ENCODE measurements at places on chromosomes 7 and 10.

GRCh38 chr7:101519324-101520023 lies 109.6 kb downstream of the MYL10 start:
- no peak for DNase-seq

DNA sequence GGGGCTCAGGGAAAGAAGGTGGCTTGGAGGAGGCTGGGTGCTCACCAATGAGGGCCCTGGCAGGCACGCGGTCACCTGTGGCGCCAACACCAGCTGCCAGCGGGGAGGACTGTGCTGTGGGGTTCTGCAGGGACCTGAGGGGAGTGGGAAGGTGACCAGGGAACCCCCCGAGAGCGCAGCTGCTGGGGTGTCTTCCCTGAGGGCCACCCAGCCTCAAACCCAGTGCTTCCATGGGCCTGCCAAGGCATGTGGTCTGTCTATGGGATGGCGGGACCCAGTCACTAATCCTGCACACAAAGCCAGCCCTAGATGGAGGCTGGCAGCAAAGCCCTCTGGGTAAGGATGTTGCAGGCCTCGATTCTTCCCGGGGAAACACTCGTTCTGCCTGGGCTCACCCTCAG lies 117.1 kb downstream of the EBF3 start:
- DNase-seq, result no peak

DNA sequence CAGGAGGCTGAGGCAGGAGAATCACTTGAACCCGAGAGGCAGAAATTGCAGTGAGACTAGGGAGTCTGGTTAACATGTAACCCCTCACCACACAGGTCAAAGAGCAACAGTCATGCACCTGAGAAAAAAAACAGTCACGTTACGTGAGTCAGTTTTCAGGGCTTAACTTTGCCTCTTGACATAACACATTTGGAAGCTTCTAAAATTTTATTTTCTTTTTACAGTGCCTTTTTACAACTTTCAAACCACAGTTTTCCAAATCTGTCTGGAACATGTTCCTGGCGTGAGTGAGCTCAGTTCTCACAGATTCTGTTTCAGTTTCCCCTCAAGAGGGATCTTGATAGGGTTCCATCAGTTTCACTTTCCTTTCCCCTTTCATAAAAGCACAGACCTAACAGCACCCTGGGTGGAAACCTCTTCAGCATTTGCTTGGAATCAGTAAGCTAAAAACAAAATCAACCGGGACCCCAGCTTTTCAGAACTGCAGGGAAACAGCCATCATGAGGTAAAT lies 4.4 kb downstream of the IFIT3 start:
- no peak for DNase-seq

DNA sequence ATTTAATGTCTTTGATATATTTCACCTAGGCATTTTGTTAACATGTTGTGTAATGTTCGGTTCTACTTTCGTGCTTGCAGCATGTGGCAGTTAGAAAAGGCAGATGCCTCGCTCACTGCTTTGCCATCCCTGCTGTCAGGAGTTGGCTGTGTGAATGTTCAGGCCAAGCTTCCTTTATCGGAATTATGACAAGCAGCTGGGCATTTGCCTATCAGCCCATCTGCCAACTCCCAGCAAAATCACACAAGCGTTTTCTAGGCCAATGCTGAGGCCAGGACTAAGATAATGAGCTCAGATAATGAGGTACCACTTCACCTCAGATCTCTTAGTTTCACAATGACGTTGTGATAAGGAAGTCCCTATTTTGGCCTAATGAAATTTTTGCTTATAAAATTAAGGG lies 212.7 kb upstream of the FAM3C start:
- no peak for DNase-seq

DNA sequence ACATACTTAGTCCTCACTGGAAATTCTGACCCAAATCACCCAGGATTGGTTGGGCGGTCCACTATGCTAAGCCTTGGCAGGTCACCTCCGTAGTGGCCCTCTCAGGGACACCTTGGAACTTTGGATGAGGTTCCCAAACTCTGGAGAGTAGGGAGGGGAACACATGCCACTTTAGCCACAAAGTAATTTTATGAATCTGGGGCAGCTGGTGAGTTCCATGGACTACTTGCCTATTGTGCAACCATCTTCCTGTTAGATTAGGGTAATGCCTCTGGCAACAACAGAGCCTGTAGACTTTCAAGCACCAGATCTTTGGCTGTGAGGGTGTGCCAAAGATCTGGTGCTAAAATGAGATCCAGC lies 77.7 kb downstream of the ITGB8 start:
- DNase-seq, result no peak

DNA sequence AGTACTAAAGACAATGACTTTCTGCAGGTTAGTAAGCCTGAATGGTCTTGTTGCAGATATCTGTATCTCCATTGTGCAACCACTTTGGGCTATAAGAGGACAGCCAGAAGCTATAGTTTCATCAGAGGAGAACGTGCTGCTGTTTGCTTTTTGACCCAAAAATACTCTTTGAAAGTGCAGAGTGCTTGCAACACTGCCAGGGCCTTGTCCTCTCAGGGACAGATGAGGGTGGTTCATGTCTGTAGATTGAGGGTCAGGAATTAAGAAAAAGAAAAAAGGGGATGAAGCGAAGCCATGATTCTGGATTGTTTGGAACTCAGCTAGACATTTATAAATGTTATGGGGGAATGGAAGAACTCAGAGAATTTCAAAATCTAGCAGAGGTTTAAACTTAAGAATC lies 212.5 kb downstream of the SEC23IP start:
- DNase-seq, result no peak

DNA sequence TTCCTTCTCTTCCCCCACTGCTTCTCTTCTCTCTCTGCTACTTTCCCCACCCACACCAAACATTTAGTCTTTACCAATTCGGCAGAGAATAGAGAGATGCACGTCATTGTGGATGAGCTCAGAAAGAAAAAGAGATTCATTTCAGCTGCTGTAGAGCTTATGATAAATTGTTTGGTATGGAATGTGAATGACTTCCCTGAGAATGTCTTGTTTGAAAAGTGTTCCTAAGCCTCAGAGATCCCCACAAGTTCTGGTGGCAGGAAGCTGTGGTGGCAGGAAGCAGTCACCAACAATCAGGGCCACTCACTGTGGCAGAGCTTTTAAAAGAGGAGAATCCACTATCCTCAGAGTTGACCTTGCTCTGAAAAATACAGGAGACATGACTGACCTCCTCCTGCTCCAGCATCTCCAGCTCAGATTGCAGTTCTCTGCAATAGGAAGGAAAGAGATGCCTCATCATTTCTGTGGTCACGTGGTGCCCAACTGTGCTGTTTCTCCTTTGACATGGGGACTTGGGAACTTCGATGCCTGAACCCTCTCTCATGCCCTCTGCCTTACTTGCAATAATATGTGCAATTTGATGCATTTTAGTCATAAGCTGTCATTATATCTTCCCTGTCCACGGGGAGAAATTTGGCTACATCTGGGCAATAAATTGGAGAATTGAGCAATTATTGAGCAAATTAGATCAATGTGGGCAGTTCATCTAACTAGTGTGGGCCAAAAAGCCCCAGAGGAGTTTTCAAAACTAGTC lies 76.5 kb downstream of the BMPER start:
- DNase-seq, result no peak

- DNase-seq, result no peak
These were observed 23.7 kb upstream of the TRPV6 start for GRCh38 chr7:142908921-142909890.

GRCh38 chr7:157436763-157437480 lies 100.1 kb downstream of the DNAJB6 start:
- no peak for DNase-seq

- no peak for DNase-seq
These were observed 106.0 kb upstream of the TRIM24 start for GRCh38 chr7:138354066-138354465.

DNA sequence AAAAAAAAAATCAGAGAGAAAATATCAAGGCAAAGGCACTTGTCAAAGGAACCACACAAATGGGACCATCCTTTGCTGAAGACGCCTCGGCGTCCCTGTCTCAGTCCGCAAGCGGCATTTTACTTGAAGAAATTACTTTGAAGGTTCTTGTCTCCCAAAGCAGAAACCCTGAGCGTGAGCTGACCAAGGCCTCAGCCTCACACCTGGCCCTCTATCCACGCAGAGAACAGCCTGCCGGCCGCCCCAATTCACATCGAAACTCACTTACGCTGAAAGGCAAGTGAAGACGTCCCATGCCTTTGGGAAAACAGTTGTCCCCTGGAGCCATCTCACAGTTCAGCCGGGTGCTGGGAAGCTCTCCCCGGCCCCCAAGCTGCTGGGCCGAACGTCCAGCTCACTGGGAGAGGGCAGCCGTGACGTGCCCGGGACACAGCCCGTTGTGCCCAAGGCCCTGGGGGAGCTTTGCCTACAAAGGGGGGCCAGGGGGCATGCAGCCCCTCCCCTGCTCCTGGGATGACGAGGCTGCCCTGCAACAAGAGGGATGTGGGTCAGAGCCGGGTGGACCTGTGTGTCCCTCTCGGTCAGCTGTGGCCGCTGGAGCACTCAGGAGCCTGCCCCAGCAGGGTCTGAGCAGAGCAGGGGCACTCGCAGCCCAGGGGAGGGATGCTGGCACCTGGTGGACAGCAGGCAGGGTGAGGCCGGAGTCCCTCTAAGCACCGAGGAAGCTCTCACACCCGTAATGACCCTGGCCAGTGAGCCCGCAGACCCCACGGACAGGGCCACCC lies 49.6 kb upstream of the PDGFA start:
- DNase-seq, result no peak

DNA sequence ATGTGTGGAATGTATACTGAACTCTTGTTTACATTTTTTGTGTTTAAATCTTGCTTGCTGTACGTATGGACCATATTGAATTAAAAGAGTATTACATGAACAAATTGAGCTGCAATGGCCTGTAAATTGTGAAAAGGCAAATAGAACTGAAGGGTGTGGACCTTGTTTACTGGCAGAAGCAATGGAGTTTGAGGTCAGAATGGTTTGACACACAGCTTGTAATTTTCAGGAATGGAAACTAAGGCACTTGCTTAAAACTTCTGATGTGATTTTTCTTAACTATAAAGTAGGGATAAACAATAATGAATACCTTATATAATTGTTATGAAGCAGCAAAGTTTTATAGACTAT lies 33.9 kb upstream of the COBL start:
- no peak for DNase-seq

DNA sequence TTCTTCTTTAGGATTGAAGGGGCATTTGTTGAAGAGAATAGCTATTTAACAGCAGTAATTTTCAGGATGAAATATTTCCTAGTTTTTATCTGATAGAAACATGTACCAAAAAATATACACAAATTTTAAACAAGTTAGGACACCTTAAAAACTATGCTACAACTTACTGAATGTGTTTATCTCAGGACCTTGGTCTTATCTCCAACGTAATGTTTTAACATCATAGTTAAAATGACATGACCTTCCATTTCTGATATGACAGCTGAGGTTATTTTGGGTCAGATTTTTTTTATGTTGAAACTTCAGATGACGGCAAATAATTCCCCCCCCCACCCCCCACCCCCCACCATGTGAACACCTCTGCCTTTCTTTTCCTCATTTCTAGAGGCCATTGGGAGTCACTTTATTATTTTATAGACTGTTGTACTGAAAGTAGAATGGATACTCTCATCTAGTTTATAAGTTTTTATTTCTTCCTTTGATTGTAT lies 8.0 kb downstream of the MRLN start:
- DNase-seq, result no peak

DNA sequence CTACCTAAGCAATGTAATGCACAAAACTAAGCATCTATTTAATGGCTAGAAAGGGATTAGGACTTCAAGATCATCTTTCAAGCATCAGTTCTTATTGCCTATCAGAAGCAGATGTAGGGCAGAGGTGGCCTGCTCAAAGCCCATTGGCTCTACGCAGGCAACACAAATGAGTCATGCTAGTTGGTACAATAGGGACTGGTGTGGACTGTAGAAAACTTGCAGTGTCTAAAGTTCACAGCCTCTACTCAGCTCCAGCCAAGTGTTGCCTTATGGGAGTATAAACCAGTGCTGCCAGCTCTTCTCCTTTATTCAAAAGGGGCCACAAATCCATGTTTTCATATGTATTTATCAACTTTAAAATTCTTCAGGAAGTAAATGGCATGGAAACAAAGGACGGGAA lies 31.7 kb downstream of the ASAH2 start:
- no peak for DNase-seq

DNA sequence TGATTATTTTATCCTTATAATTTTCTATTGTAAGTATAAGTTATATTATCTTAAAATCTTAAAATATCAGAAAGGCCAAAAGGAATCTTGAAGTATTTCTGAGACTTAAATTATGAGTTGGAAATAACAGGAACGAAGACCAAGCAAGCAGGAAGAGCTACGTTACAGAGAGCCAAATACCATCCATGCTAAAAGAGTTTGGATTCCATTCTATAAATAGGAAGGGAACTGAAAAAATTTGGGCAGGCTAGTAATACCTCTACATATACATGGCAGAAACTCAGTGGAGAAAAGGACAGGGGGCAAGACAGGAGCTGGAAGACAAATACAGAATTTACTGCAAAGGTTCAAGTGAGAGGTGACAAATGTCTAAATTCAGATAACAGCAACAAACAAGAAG lies 16.7 kb downstream of the ITGB1 start:
- no peak for DNase-seq

DNA sequence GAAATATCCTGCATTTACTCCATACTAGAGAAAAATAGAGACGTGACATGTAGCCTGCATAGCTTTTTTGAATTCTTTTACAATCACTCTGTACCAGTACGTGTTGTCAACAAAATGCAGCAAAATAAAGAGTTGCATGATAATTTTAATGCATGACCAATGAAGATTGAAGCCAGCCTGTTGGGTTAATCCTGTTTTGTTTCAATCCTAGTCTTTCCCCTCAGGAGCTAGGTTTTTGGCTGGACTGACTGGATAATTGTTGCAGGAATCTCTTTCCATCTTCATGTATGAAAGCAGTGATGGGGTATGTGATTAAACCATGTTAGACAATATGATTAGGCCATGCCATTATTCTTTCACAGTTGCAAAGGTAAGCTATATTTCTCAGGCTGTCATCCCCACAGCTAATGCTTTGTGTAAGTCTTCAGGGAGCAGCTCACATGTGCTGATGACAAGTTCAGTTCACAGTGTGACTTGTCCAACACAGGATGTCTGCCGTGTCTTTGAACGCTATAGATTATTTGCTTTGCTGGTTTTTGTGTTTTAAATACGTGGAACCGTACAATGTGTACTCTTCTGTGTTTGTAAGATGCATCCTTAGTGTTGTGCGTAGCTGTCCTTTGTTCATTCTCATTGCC lies 24.4 kb downstream of the PAPSS2 start:
- no peak for DNase-seq

DNA sequence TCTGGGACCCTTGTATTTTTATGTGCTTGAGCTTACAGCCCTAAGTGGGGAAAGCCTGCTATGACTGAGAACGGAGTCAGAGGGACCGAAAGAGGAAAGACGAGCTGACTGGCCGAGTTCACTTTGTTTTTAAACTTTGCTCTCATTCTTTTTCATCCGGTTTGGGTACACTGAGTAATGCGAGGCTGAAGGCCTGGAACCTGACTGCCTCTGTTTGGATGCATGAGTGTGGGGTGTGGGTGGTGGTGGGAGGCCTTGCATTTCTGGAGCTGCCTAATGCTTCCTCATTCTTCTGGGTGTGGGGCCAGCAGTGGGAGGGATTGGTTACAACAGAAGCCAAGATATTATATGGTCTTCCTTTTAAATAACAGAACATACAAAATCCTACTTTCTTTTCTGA lies 155.5 kb downstream of the BUB3 start:
- DNase-seq, result no peak

- no peak for DNase-seq
These were observed 316.6 kb upstream of the TMEM229A start for GRCh38 chr7:124349443-124349842.

- no peak for DNase-seq
These were observed 369.6 kb upstream of the DPP6 start for GRCh38 chr7:153682628-153683027.

- no peak for DNase-seq
These were observed 975.8 kb upstream of the AUTS2 start for GRCh38 chr7:68622500-68622899.

GRCh38 chr7:22860784-22861482 lies 38.3 kb upstream of the TOMM7 start:
- DNase-seq, result no peak

All from hippocampal formation (tissue), 2 donors.